ENCODE measurements at places on chromosomes 11 and 22.
A peak's percentile ranks its signal among the peaks of the same experiment; 100 is the strongest.

DNA sequence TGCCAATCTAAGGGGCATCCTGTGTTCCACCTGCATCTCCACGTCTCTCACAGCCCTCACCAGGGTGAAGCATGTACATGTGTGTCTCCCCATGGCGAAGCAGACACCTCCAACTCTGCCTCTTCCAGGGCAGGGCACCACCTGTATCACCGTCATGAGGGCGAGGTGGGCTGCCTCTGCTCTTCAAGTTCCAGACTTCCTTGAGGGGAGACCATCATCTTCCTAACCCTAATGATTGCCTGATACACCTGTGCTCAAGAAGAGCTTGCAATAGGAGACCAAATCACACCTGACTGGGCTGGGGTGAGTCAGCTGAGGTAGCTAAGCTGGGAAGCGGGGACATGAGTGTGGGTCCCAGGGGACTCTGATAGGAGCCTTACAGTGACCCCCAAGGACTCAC lies 43.7 kb downstream of the GAB4 start:
- no peak for DNase-seq

- DNase-seq = no peak
Observed at GRCh38 chr11:47731475-47731874, 16.3 kb upstream of the AGBL2 start.

DNA sequence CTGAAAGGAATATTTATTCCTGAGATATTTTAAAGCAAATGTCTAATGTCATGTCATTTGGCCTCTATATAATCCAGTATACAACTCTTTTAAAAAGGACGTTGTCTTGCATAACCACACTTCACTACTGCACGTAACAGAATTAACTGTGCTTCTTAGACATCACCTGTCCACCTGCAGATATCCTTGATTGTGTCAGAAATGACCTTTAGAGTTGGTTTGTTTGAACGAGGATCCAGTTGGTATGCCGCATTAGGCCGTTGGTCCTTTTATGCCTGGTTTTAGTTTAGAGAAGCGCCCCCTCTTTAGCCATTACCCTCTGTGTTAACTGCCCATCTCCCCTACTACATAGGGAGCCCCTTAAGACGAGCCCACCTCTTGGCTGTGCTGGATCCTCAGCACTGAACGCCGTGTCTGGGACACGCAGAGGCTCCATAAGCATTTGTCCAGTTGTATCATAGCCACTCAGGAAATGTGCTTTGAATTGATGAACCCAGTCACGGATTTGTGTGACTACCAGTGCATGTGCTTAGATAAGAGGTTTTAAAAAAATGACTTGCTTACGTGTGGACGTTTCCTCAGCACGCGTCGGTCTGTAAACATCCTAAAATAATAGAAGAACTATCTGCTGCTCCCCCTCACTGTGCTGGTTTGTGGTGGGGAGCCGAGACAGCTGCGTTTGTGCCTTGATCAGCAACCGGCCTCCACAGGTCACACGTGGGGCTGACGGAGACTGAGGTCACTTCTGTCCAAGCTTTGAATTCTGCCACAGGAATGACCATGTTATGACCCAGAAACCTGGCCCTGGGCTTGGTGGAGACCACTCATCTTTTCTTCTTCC lies 4.0 kb downstream of the MICAL2 start:
- no peak for DNase-seq

DNA sequence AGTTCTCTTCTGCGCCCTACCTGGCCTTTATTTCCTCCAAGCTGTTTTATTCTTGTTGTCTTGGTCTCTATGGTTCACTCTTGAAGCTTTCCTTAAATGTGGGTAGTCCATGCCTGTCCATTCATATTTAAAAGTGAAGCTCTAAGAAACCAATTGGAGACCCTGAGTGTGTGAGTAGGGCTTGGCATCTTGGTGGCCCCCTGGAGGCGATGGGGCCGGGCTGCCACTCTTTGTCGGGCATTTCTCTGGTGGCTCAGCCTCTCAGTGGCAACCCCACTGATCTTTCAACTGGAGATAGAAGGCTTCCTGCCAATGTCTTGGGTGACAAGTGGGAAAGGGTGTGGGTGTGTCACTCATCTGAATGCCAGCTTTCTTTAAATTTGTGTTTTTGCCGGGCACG lies 9.1 kb downstream of the TRPT1 start:
- DNase-seq = no peak

GRCh38 chr11:8913961-8914660 lies 3.1 kb downstream of the AKIP1 start:
- peak; percentile 28 for DNase-seq

GRCh38 chr11:45670386-45671135 lies 5.1 kb upstream of the CHST1 start:
- DNase-seq = no peak

DNA sequence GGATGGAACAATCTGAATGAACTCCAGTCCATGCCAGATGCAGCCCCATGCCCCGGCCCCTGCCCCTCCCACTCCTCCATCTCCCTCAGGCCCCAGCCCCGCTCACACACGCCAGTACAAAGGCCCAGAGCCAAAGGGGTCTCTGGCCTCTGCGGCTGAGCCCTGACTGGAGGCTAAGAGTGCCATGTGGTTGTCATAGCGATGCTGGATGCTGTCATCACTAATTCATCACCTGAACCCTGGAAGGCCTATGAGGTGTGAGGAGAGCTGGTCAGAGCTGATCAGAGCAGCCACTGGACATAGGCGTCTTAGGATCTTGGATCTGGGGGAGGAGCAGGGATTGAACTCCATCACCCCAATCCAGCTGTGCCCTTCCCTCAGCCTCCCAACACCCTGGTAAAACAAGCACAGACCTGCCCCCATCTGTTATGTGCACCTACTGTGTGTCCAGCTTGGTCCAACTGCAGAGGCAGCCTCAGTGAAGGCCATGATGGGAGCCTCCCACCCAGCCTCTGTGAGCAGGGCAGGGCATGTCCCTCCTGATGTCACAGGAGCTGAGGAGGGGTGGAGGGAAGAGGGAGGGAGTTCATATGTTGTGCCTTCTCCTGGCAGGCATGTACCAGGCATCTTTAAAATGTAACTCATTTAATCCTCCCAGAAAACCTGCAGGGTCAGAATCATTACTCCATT lies 16.7 kb downstream of the PDE2A start:
- no peak for DNase-seq

DNA sequence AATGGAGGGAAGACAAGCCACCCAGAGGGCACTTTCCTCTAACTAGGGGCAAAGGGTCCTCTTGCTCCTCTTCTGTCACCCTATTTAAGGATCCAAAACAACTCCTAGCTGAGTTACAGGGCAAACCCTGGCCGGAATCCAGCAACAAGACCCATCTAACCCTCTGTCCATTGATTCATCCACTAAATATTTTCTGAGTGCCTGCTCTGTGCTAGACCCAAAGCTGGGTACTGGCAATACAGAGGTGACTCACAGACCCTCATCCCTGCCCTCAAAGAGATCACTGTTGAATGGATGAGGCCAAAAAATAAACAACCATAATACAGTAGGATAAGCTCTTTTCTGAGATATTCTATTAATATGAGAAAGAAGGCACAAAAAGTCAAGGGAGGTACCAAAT lies 4.3 kb upstream of the GALNT18 start:
- DNase-seq = no peak

- no peak for DNase-seq
Observed at GRCh38 chr11:64139049-64139448, 26.9 kb downstream of the MACROD1 start.

DNA sequence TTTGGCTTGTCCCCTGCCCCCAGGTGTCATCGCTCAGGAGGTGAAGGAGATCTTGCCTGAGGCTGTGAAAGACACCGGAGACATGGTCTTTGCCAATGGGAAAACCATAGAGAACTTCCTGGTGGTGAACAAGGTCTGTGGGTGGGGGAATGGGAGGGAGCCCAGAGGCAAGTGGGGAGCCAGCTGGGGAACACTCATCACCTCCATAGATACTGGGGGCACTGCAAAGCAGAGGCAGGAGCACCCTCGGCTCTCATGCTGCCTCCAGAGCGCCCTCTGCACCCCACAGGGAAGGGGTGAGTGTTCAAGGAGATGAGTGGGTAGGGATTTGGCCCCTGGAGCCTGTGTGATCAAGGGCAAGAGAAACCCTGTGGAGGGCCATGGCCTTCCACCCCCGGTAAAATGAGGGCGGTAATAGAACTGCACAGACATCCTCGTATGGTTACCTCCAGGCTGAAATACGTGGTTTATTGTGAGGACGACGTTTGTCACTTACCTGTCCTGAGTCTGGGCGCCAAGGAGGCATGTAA lies 14.0 kb downstream of the TMEM258 start:
- DNase-seq = no peak

DNA sequence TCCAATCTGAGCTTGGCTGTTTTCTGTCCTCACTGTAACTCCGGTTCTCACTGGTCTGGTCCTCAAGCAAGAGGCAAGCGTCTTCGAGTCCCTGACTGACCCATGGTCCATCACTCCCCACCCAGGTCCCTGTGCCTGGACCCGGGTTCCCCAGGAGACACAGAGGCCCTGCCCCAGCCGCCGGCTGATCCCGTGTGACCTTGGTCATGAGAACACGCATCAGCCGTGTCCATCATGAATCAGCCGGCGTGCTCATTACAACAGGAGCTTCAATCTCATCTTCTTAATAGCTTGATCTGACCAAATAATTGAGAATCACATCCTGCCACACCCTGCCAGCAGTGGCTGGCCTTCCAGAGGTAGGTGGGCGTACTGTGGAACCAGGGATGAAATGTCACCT lies 545.1 kb downstream of the BRD1 start:
- no peak for DNase-seq

DNA sequence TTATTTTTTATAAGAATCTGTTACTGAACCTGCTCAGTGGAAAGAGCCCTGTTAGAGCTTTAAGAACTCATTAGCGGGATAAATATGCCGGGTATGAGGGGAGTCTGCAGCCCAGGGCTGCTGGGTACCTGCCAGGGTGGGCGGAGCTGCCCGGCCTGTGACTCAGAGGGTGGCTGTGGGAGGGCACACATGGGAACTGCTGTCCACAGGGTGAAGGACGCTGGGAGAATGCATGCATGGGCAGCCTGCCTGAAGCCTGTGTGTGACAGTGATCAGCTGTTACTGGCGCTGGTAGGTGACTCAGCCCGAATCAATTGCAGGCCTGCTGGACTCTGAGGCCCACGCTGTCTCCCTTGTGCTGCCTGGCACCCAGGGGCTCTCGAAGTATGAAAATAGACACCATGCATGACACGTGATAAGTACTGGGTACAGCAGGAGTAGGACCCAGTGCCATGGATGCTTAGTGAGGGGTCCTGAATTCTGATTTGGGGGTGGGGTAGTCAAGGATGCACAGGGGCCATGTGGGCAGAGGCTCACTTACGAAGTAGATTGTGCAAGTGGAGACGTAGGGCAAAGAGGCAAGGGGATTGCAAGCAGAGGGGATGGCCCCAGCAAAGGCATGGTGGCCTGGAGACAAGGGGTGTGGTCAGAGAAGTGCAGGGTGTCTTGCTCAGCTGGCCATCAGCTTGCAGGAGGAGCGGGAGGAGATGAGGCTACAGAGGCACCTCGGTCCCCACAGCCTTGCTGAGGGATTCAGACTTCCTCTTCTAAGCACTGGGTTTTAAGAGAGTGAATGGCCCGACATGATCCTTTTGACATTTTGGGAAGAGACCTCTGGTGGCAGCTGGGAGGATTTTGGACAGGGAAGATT lies 36.5 kb downstream of the GRIK4 start:
- DNase-seq = no peak

GRCh38 chr11:69333149-69333710 lies 39.3 kb downstream of the MYEOV start:
- no peak for DNase-seq

GRCh38 chr11:116855413-116855812 lies 18.0 kb upstream of the APOA1 start:
- DNase-seq = no peak

GRCh38 chr11:14093065-14093464 lies 130.5 kb downstream of the SPON1 start:
- DNase-seq = no peak

DNA sequence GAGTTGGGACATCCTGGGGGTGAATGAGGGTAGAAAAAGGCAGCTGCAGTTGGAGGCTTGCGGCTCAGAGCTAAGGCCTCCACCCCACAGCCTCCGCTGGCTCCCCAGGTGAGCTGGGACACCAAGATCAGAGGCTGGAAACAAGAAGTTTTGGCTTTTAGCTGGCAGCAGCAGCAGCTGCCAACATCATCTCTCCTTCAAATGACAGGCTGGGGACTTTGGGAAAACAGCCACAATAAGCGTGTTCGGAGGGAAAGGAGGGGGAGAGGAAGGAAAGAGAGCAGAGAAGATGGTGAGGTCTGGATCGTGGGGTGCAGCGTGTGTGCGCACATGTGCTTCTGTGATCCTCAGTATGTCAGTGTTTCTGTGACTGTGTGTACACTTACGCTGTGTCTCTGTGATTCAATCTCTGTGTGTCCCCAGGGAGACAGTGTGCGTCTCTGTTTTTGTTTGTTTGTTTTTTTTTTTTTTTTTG lies 62.0 kb upstream of the RASD2 start:
- no peak for DNase-seq

GRCh38 chr22:26549902-26550497 lies 37.7 kb upstream of the TFIP11 start:
- DNase-seq = no peak

GRCh38 chr11:83235825-83236224 lies 42.3 kb downstream of the ANKRD42 start:
- DNase-seq = no peak

DNA sequence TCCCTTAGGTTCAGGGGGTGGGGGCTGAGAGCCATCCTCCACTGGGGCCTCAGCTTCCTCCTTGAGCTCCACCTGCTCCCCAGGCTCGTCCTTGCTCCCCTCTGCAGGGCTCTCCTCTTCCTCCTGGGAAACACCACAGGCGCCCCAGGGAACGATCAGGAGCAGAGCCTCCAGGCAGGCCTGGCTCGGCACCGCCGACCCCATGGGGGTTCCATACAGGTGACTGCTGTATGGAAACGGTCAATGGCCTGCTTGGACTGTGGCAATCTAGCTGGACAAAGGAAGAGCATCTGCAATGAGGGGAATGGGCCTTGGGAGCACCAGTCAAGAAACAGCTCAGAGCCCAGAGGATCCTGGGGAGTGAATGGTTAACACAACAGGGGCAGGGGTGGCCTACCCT lies 7.9 kb downstream of the HYOU1 start:
- no peak for DNase-seq

DNA sequence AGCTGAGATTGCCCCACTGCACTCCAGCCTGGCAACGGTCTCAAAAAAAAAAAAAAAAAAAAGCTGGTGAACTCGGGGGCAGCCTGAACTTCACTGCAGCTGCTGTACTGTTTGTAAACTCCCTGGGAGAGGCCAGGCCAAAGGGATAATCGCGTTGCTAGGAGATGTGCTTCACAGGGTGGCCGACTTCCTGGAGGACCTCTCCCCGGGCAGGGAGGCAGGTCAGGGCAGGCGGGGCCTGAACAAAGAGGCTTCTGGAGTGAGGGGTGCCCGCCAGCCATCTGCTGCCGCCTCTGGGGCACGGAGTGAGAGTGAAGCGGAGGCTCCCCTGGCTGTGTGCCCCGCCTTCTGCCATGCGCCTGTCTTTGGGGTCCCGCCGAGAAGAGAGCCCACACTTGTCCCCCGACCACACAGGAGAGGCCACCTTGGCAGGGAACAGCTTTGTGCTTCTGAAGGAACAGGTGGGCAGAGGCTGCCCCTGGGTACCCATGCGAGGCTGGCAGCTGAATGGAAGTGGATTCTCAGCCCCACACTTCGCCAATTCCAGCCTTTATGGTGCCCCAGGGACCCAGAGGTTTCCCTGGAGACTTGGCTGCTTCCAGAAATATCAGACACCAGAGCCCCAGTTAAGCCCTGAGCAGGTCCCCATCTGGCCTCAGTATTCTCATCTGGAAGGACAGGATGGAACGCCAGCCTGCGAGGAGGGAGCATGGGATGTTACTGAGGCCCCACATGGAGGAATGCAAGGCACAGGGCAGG lies 29.6 kb downstream of the TMEM184B start:
- no peak for DNase-seq

GRCh38 chr11:30260813-30261212 lies 30.0 kb downstream of the FSHB start:
- no peak for DNase-seq

GRCh38 chr11:37371346-37371970 lies 773.4 kb upstream of the RAG2 start:
- DNase-seq = no peak
